ENCODE measurements at places on chromosomes 1 and 21. TPM values are rescaled to one million over a fixed set of nuclear protein-coding genes. Genes with fewer than 3 reads are reported as not detected.

The GBP6 gene
- total RNA-seq, result 0.22 TPM

GRCh38 chr21:33027401-33028286 is 1.9 kb downstream of the OLIG2 start:
- DNase-seq, result no peak

The FDPS gene
- total RNA-seq, result 386 TPM

The RPL22 gene
- total RNA-seq, result 355 TPM

- DNase-seq, result no peak
These were observed 64.2 kb upstream of the ADAM30 start for GRCh38 chr1:119960501-119960900.

Data from natural killer cell treated with Interleukin-12 subunit alpha and Interleukin-12 subunit beta and Interleukin-15 and Interleukin-18, amount 100 ng/mL, for 72 hours (primary cell).